ENCODE measurements at places on chromosomes 1 and 21.
A peak's percentile ranks its signal among the peaks of the same experiment; 100 is the strongest.

- no peak for DNase-seq
These were observed 32.1 kb downstream of the SH3BP5L start for GRCh38 chr1:248793592-248793991.

- DNase-seq: no peak
These were observed 75.7 kb upstream of the KIF26B start for GRCh38 chr1:245079021-245079609.

DNA sequence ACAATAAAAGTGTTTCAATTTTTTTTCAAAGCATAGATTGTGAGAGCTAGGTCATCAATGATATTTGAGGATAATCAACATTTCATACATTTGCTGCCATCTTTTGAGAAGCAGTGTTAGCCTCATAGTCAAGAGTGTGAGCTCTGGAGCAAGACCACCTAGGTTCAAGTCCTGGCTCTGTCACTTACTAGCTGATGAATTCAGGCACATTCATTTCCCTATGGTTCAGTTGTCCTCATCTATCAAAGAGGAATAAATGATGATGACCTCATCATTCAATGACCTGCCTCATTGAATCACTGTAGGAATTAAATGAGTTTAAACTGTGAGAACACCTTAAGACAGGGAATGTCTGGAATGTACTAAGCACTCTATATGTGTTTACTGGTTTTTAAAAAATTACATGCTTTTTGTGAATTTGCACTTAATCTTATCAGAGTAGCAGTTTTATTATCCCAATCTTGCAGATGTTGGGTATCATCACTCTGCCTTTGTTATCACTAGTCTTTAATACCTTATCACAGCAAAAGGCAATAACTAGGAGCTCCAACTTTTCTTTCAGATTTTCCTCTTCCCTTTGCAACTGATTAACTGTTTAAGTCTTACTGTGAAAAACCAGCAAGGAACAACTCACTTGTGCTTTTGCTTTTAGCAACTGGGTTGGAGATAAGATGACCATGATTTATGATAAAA is 47.4 kb downstream of the SLC30A10 start:
- DNase-seq: no peak

- DNase-seq: no peak
These were observed 5.9 kb upstream of the FOXJ3 start for GRCh38 chr1:42340901-42341300.

DNA sequence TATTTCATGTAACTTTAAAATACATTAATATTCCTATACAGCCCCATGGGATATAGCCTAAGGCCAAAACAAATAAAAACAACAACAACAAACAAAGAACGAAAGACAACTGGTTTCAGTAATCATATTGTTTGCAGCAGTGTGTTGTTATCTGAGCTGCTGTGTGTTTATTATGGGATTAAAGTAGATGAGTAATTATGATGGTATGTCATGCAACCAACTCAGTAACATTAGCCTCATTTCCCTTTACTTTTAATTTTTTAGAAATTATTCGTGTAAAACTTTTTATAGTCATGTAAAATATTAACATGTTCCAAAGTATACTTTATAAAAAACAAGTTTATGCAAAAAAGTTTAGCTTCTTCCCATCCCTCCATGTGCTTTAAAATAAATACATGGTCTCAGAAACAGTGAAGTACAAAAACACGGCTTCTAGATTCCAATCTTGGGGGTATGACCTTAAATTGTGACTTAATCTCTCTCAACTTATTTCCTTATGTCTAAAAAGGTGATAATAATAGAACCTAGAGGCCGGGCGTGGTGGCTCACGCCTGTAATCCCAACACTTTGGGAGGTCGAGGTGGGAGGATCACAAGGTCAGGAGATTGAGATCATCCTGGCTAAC is 176.1 kb downstream of the SLC45A1 start:
- DNase-seq: no peak

- DNase-seq: no peak
These were observed 140.6 kb downstream of the VPS13D start for GRCh38 chr1:12370333-12370975.

GRCh38 chr21:35010447-35010846 is 38.7 kb downstream of the RUNX1 start:
- no peak for DNase-seq

DNA sequence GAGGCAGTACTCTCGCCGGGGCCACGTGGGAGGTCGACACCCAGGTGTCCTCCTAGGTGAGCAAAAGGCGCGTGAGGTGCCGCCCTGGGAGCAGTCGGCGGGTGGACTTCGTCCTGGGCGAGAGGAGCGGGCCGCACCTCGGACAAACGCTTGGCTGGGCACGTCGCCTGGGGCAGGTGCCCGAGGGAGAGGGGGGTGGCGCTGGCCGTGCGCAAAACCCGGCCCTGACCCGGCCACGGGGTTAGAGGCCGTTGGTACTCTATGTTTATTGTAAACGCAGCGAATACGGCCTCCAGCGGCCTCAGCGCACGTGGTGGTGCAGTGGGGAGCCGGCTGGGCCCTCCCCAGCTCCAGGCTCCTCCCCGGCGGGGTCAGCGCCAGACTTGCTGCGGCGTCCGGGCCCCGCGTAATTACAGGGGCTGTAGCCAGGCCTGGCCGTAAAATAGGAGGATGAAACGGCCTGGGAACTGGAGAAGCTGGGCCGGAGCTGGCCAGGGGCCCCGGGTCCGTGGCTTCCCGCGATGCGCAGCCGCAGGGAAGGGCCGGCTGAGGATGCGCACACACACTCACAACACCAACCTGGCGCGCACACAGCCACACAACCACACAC is 1.6 kb upstream of the EFNA1 start:
- no peak for DNase-seq

- DNase-seq: no peak
These were observed 147.8 kb upstream of the MAGI3 start for GRCh38 chr1:113242481-113242880.

- no peak for DNase-seq
These were observed 15.7 kb upstream of the A3GALT2 start for GRCh38 chr1:33336580-33336979.

DNA sequence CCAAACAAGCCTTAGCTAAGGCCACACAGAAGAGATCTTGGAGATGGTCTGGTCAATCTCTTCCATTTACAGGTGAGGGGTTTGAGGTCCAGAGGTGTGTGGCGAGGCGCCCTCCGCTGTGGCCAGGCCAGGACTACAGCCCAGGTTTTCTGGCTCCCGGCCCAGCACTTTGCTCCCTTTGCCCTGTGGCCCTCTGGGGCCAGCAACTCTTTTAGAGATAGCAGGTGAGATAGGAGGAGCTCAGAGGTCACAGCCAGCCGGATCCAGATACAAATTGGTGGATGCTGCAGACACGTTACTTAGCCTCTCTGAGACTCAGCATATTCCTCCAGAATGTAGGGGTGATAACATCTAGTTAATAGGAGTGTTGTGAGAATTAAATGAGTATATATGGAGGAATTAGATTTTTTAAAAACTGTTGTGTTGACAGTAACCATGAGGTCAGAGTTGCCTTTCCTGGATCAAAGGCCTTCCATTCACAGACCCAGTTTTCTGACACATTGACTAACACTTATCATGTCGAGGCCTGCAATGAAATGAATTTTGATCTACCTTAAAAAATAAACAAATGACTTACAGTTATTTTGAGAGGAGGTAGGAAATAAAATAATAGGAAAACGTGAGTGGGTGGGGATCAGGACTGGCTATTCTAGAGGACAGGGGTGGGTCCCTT is 16.6 kb downstream of the TEX35 start:
- no peak for DNase-seq

- DNase-seq: peak; percentile 56
These were observed 17.5 kb upstream of the RAB4A start for GRCh38 chr1:229253151-229253974.

- DNase-seq: no peak
These were observed 131.3 kb downstream of the EIF4G3 start for GRCh38 chr1:21045351-21045750.

GRCh38 chr1:169025412-169025811 is 81.1 kb upstream of the ATP1B1 start:
- DNase-seq: no peak

- DNase-seq: no peak
These were observed at the start of gene CFH for GRCh38 chr1:196651637-196652215. Gene CFH, plus strand, starts transcription at chr1:196652043. Its CDS starts 75 bp downstream, at chr1:196652118.

GRCh38 chr1:78919150-78919549 is 87.4 kb downstream of the ADGRL4 start:
- DNase-seq: no peak

- DNase-seq: peak; percentile 71
These were observed 32.1 kb upstream of the SCYL3 start for GRCh38 chr1:169925505-169926482.

- no peak for DNase-seq
These were observed 39.7 kb downstream of the PTGFRN start for GRCh38 chr1:116949213-116949985.

GRCh38 chr1:161121042-161121650 is 3.2 kb downstream of the NIT1 start:
- no peak for DNase-seq

GRCh38 chr1:62395291-62395690 is 41.6 kb upstream of the USP1 start:
- no peak for DNase-seq

- no peak for DNase-seq
These were observed 44.3 kb upstream of the GTF2B start for GRCh38 chr1:88935522-88936222.

DNA sequence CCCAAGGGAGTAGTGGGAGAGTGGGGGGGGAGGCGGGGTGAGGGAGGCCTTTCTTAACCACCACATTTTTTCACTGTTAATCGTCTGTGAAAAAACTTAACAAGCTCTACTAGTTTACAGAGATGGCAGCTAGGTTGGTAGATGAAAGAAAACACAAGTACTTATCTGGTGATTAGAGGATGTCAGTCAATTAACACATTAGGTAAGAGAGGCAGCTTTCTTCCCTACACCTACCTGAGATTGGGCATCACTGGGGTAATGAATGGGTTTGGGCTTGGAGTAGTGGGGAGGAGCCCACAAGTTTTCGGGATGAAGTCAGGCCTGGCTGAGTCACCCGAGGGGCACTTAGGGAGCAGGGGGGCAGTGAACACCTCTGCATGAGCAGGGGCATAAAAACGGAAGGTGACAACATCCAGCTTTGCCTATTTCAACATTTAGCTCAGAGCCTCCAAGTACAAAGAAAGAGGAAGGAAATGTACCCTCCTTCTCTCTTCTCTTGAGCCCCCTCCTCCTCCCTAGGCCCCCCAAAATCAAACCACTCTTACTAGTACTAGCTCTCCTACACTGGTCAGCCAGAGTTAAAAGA is 2.5 kb downstream of the LBR start:
- DNase-seq: peak; percentile 88

- DNase-seq: peak; percentile 31
These were observed 688.5 kb downstream of the MATN1 start for GRCh38 chr1:30034627-30035521.

DNA sequence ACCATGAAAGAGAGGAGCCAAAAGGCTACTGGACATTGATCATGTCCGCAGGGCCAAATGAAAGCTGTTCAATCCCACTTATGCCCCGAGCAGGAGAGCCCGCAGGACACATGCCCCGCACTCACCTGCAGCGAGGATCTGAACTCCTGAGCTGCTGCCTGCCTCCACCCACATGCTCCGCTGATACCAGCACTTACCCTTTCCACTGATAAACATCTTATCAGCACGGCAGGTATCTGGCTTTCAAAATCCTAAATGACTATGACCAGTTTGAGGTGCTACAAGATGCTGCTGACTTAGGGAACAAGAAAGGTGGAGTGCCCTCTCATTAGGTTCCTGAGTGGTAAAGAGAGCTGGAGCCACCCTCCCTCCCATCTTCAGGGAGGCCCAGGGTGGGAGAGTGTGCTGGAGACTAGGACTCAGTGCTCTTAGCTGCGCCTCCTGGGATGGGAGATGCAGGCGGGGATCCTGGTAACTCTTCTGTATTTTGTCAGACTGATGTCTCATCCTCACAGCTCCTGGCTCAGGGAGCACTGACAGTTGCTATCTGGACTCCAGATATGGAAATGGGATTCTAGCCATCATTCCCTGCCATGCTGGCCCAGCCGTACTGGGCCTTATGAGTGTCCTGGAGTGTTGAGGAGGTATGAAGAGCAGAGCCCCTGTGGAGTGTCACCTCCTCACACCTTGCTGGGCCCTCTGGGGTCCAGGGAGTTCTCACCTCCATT is 86.4 kb upstream of the F3 start:
- DNase-seq: no peak

DNA sequence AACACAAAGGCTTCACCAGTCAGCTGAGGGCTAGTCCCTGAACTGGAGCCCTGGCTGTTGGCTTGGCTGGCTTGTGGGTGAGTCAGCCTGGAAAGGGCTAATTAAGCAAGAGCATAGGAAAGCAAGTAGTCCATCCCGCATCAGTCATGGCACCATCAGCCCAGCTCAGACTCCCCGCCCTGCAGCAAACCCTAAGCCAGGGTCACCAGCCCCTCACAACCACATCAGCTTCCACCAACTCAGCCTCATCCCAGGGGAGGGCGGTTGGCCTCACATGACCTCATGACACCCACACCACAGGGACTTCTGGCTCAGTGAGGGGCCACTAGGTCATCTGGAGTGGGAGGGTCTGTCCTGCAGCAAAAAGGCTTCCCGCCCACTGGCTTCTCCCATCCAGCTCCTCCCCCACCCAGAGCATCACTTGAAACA is 7.0 kb upstream of the SPATC1L start:
- DNase-seq: no peak

DNA sequence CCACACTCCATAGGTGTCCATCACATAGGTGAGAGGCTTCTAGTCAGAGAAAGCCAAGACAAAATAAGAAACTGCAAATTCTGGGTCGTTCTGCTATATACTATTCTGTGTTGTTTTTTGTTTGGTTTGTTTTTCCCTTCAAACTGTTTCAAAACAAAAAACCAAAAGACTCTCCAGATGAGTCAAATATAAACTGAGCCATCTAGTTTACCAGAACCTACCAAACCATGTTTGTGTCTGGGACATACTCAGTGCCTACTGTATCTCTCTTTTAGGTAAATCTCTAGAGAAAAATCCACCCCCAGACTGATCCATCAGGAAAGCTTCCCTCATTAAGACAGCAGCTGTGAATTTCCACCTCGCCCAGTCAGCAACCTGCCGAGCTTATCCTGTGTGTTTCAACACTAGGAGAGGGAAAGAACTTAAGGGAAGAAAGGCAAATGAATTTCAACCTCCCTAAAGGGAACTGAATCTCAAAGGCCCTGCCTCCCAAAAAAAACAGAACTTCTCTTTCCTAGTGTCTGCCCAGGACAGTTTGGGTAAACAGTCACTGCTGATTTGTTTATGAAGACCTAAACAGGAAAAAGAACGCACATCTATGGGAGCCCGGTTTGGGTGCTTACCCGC is 17.2 kb downstream of the PPT1 start:
- no peak for DNase-seq

DNA sequence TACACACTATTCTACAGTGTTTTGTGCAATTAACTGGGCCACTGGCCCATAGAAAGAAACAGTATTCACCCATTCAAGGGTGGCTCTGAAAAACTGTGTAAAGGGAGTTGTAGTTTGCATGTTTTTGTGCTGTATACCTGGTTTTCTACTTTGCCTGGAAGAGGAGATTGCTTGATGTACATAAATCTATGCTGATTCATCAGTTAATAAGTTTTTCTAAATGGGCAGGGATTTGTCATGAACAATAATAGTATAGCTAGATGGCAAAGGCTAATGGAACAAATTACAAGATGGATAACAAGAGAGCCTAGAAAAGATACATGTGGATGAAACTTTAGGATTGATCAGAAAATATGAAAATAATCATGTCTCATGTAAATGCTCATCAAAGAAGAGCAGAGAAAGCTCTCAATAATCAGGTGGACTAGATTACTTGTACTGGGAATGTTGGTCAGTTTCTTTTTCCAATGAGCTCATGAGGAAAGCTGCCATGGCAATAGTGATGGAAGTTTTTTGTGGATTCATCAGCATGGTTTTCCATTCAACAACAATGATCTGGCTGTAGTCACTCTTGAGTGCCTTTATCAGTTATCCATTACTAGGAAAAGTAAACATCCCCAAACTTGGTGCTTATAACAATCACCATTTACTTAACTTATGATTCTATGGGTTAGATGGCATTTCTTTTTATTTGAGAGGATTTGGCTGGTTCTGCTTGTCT is 602.8 kb downstream of the BRINP3 start:
- no peak for DNase-seq

All from PC-9 (cell line).